Gastroesophageal sphincter (tissue), 4 donors: ENCODE measurements at places on chromosomes 7 and 10. TPM values are rescaled to one million over a fixed set of nuclear protein-coding genes. Genes with fewer than 3 reads are reported as not detected.

DNA sequence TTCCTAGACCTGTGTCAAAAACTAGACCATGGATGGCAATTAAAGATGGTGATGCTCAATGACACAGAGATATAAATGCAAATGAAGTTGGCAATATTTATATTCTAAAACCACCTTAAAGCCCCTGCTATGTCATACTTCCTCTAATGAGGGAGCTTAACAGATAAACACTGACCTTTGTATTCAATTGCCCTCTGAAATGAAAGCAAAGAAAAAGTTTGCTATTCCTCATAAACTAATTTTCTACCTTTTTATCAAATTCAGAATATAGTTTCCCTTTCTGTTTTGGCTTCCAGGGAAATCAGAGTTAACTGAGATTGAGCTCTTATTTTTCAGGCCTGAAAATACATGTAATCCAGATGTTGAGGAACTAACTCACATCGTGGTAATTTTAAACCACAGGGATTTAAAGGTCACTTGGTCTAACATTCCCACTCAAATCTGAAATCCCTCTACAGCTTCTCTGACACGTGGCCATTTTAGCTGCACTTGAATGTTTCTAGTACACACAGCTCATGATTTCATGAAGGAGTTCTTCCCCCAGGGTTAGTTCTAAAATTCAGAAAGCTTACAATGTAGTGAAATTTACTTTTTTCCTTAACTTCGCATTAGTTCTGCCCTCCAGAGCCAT lies 37.9 kb upstream of the ABCB5 start:
- no peak for ATAC-seq

DNA sequence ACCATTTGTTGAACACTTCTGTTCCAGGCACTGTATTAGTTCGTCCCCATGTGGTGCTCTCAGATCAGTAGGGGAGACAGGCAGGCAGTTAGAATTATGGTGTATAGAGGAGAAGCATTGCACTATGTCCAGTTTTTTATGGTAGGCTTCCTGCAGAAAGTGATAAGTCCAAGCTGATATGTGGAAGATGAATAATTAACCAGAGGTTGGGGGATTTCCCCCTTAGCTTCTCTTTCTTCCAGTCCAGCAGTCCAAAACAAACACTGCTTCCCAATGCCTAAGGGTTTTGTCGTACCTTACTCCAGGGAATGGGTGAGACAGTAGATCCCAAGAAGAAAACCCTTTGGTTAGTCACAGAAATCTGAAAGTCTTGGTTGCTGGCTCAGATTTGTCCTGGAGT lies 19.2 kb downstream of the HIF1AN start:
- no peak for ATAC-seq

DNA sequence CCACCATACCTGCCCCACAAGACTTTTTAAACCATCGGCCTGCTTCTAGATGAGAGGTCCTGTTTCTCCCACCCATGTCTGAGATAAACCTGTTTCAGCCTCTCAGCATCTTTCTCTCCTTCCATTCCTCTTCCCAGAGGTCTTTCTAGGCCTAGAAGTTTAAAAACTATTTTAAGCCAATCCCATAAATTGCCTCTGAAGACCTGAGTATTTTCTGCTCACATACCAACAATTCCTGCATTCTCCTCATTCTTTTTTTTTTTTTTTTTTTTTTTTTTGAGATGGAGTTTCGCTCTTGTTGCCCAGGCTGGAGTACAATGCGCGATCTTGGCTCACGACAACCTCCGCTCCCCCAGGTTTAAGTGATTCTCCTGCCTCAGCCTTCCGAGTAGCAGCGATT lies 262.9 kb upstream of the AUTS2 start:
- ATAC-seq, result no peak

GRCh38 chr10:17871036-17871435 lies 61.9 kb downstream of the MRC1 start:
- ATAC-seq, result no peak

DNA sequence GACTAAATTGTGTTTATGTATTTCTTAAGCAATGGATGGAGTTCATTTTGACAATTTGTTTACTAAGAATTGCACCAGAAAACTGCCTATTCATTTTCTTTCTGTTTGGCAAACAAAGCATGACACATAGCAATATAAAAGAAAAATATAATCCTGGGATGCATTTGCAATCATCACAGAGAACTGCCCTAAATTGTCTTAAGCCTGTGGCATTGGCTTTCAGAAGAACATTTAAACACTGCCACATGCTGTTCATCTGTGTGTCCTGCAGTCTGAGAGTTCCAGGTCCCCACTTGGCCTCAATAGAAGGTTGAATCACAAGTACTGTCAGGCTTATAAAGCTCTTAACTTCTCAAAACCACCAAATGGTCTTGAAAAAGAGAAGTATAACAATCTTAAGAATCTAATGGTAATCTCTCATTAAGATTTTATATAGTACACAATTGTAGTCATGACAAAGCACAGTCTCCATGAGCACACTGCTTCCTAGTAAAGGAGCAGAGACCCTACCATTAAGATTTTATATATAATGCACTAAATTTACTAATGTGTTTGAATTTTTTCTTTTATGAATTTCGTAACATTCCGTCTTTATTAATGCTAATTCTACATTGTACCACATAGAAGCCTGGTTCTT lies 29.9 kb downstream of the RNLS start:
- ATAC-seq, result peak; percentile 70

Gene AOAH
- 20.5 TPM for total RNA-seq

- ATAC-seq, result no peak
Measured at GRCh38 chr7:130865408-130866236, 131.6 kb upstream of the KLF14 start.

GRCh38 chr7:131608116-131608500 lies 51.7 kb upstream of the PODXL start:
- ATAC-seq, result no peak
